Activated CD8-positive, alpha-beta memory T cell treated with anti-CD3 and anti-CD28 coated beads for 1 hour (primary cell): ENCODE measurements at places on chromosomes 6 and 20.

GRCh38 chr6:65161661-65162060, 545.4 kb downstream of the EYS start:
- no peak for DNase-seq

- DNase-seq = no peak
Measured at GRCh38 chr20:23142162-23143050, 56.3 kb upstream of the CD93 start.

- DNase-seq = no peak
Measured at GRCh38 chr20:38119446-38119845, 45.6 kb downstream of the TGM2 start.

DNA sequence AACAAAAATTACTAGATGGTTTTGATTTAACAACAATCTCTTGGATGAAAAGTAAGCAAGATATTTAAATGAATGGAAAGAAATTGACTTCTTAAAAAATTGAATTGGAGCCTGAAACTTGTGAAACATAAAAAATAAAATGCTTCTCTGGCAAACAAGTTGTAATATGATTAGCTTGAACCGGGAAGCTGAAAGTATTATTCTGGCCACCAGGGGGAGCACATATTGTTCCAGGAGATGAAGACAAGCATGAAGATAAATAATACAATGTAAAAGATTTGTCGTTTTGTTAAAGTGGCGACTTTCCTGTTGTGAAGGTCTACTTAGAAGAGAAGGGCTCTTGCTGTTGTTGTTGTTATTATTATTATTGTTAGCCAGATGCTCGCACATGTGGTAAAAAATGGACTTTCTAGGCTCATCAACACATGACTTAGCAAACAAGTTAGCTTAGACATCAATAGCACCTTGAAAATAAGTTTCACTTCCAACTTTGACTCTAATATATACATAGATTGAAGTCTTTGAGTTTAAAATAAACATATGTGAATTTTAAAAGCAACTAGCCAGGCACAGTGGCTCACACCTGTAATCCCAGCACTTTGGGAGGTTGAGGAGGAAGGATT, 14.2 kb downstream of the PAX1 start:
- DNase-seq = no peak

DNA sequence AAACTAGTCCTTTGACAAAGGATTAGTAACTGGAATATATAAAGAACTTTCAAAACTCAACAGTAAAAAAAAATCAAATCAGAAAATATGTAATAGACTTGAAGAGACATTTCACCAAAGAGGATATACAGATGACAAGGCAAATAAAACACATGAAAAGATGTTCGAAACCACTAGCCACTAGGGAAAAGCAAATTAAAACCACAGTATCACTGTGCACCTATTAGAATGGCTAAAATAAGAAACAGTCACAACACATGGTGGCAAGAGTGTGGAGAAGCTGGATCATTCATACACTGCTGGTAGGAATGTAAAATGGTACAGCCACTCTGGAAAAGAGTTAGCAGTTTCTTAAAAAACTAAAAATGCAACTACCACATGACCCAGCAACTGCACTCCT, 14.9 kb downstream of the ZBTB2 start:
- DNase-seq = no peak

- DNase-seq = no peak
Measured at GRCh38 chr20:37291724-37292126, 2.3 kb downstream of the MANBAL start.

GRCh38 chr20:54920491-54920890, 445.1 kb downstream of the DOK5 start:
- no peak for DNase-seq

GRCh38 chr6:37007340-37008043, 2.0 kb downstream of the FGD2 start:
- no peak for DNase-seq

- no peak for DNase-seq
Measured at GRCh38 chr6:106600329-106600728, 29.0 kb downstream of the RTN4IP1 start.

DNA sequence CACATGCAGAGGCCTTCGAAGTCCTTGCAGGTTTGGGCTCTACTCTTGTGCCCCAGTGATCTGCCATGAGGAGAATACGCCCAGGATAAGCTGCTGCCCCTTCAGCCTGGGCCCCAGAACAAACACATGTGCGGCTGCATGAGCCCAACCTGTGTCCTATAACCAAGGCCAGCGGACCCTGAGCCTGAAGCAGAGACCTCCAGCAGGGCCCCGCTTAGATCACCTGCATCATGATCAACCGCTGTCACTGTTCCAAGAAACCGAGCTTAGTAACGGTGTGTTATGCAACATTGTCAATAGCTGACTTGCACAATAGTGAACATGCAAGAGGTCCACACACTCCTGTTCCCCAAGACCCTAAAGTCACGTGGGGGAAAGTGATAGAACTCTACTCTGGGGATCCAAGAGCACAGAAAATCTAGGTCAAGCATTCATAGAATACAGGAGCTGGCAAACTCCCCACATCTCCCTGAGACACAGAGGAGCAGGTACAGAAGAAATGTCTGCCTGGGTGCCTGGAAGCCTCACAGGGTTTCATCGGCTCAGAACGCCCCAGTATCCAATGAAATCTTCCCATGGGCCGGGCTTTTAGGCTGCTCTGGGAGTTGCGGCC, 136.2 kb downstream of the BMP7 start:
- no peak for DNase-seq

DNA sequence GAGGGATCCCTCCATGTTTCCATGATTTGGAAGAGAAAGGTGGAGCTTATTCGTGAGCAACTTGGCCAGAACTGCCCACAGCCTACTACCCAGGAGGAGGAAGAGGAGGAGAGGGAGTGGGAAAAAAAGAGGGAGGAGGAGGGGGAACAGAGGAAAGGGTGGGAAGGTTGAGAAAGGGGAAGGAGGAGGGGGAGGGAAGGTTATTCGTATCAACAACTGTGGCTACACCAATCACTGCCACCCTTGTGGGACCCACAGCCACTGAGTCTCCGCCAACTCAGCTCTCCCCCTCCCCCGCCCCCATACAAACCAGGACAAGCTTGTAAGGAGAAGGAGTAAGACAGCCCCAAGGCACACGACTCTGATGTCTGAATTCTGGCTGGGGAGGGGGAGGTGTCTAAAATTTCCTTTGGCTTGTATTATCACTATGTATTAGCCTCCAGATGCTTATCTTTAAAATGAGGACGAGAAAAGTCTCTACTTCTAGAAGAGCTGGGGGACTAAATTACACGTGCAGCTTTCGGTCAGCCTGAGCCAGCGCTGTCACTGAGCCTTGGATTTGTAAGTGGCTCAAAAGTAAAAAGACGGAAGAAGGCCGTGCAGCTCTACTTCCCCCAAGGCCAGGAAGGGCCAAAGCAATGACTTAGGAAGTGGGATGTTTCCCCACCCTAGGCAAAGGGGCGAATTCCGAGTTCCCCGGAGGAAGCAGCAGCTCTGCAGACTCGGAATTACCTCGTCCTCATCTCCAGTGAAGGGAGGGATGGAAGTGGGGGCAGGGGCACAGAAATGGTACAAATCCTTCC, 1.0 kb downstream of the FKBP1A start:
- no peak for DNase-seq
